ENCODE measurements at places on chromosomes 16 and 17. TPM values are rescaled to one million over a fixed set of nuclear protein-coding genes. Genes with fewer than 3 reads are reported as not detected.

DNA sequence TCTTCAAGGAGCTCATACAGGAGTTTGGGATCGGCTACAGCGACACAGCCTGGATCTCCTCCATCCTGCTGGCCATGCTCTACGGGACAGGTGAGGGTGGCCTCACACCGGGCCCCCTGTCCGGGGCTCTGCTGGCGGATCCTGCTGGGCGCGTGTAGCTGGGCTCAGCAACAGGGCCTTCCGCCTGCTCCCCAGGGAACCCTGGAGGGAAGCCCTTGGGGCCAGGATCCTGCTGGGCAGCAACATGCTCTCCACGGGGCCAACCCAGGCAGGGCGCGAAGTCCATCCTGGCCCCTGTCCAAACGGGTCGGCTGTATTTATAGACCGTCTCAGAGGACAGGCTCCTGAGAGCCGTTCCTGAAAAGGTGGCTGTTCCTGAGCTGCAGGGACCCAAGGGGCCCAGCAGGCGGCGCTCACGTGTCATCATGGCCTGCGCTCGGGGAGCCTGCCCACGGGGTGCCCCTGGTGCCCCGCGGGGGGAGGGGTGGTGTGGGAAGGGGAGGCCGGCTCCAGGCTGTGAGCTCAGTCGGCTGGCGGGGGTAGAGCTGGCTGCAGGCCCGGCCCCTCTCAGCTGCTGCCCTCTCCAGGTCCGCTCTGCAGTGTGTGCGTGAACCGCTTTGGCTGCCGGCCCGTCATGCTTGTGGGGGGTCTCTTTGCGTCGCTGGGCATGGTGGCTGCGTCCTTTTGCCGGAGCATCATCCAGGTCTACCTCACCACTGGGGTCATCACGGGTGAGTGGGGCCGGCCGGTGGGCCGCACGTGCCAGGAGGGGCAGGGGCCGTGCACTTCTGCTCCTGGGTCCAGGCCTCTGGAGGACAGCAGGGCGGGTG is 7.5 kb downstream of the SLC16A3 start:
- peak; percentile 93 for DNase-seq

DNA sequence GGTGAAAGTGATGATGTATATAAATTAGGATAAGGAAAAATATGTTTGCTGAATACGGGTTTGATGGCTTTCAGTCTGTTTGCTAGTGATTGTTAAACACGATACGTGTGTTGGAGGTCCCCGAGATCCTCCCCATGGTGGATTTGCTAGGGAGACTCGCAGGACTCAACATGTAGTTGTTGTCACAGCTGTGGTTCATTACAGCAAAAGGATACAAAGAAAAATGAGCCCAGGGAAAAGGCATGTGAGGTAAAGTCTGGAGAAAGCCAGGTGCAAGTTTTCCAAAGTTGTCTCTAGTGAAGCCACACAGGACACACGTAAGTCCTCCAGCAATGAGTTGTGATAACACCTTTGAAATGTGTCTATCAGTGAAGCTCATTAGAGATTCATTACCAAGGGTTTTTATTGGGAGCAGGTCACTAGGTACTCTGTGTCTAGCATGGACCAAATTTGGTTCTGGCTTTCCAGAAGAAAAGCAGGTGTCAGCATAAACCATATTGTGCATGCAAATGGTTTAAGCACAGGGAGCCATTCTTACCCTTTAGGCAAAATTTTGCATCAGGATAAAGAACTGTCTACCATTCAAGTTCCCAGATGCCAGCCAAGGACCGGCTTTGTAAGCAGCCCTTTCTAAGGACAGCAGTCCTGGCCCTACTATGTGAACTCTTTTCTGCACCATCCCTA is 215.2 kb upstream of the WSCD1 start:
- peak; percentile 40 for DNase-seq

DNA sequence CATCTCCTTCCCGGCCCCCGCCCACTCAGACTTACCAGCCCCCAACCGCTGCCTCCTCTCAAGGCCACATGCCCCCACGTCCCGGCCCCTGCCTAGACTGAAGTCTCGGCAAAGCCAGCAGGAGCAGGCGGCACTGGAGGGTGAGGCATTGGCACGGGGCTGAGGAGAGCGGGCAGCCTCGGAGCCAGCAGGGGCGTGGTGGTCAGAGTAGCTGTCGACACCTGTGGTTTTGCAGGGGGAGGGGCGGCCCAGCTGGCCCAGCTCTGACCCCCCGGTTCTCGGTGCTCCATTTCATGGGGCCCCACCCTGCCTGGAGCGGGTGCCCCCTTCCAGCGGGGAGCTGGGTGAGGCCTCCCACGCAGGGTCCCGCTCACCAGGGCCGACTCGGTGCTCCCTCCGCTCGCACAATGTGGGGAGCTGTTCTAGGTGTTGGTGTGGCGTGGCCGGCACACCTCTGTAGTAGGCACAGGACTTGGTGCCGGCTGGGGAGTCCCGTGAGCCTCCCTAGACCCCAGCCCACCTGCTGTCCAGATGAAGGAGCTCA is 4.7 kb downstream of the CDH15 start:
- DNase-seq, result peak; percentile 80

DNA sequence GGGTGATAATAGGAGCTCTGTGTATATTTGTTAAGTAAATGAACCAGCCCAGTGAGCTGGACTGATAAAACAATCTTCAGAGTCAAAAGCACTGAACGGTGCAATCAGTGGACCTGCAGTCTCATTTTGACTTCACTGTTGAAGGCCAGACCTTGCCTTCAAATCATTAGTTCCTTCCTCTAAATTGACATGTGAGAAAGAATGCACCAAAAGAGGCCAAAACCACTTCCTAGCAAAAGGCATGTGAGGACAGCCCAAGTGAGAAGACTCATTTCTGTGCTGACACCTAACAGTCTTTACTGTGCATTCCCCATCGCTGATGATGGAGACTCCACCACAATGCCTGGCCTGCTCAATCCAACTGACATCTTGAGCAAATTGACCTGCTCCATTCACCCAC is 10.6 kb downstream of the GTF3C1 start:
- DNase-seq, result no peak

GRCh38 chr17:1186214-1186820 is 6.5 kb upstream of the ABR start:
- DNase-seq, result no peak

DNA sequence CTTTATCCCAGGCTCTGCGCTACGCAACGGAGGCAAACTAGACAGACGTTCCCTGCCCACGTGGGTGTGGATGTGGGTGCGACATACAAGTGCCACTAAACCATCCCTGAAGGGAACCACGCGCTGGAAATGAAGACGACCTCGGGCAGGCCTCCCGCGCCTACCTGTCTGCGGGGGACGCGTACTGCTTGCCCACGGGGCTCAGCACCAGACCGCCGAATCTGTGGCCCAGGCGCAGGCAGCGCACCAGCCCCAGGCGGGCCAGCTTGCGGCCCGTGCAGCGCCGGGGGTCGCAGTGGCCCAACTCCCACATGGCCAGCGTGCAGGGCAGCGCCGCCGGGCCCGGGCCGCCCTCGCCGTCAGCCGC is 480 bp downstream of the TSR3 start:
- DNase-seq, result no peak

DNA sequence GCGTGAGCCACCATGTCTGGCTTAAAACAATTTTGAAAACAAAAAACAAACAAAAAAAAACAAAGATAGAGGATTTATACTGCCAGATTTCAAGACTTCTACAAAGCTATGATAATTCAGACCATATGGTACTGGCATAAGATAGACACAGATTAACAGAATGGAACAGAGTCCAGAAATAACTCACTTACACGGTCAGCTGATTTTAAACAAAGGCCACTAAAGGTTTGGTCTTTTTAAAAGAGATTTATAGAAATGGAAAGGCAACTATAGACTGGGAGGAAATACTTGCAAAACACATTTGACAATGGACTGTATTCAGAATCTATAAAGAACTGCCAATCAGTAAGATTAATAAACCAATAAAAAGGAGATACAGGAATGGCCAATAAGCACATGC is 48.6 kb upstream of the MNT start:
- no peak for DNase-seq

The ERN2 gene
- not detected for total RNA-seq

The ARHGAP44 gene
- 3.4 TPM for total RNA-seq

The RAB26 gene
- not detected for total RNA-seq

The RECQL5 gene
- total RNA-seq, result 21.5 TPM

The PRSS53 gene
- total RNA-seq, result 2.9 TPM

All from tongue (tissue), 3 donors.